ENCODE measurements at places on chromosomes 4 and X.

DNA sequence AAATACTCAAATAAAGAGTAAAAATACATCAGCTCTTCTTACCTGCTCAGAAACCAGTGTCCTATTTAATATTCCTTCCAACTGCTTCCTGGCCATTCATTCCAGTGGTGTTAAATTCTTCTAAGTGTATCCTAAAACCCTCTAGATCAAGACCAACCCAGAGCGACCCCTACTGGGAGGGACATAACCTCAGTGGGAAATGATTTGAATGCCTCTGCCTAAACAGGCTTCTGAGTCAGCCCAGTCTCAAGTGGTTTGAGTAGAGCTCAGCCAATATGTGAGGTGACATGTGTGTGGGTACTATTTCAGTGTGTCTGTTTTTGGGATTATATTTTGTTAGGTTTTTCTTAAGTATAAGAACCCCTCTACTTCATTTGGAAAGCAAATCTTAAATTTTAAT, 133.6 kb upstream of the ARHGEF9 start:
- no peak for DNase-seq

DNA sequence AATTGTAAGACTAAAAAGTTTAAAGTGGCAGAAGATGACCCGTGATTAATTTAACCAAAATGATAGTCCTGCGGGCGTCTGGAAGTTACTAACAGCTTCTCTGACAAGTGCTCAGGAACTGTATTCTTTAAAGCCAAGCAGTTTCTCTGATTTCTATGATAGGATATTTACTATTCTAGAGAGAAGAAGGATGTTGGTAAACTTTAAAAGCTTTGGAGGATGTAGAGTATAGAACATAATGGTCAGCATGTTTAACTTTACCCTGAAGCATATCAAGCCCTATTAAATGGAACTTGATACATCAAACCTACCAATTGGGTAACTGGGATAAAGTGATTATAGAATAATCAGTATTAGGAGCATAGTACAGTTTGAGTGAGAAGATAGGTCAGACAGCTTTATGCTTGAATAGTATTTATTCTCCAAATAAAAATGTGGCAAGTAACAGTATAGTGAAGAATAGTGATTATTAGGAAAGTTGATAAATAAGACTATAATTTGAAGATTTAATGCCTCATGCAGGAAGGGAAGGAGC, 1.8 kb downstream of the STIM2 start:
- no peak for DNase-seq

DNA sequence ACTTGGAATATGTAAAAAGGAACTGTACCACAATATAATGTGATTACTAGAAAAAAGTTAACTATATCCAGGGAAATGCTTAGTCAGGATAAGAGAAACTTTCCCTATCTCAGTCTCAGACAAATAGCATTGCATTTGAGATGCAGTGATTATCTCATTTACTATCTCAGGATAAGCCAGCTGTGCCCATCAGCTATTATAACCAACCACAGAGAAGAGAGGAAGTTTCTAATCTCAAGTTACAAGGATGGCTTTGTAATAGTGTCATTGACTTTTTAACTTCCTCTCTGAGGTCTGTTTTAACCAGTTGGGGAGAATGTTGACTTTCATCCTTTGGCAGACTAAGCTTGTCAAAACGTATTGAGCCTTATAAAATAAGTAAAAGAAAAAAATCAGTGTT, 56.5 kb downstream of the SNX25 start:
- DNase-seq, result no peak

GRCh38 chrX:22818061-22818460, 181.7 kb upstream of the DDX53 start:
- DNase-seq, result no peak

GRCh38 chrX:96435378-96436035, 249.1 kb upstream of the DIAPH2 start:
- no peak for DNase-seq

DNA sequence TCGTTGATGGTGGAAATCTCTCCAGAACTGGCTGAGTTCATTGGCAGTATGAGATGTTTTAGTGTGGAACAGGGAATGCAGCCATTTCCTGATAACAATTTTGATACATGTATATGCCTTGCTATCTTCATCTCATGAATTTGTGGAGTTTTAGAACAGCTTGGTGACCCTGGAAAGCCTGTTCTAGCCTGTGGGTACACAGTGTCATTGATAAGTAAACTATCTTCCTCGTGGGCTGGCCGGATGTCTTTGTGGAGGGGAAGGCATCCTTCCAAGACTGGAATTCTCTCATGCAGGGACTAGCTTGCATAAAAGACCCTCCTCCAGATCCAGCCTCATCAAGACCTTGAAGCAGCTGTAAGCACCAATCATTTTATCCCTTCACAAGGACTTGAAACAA, 40.2 kb upstream of the NUDT10 start:
- no peak for DNase-seq

GRCh38 chr4:140344101-140344500, 29.3 kb upstream of the SCOC start:
- DNase-seq, result no peak

- DNase-seq, result no peak
Measured at GRCh38 chr4:104848597-104849225, 298.0 kb upstream of the TET2 start.

GRCh38 chrX:77442728-77443127, 4.5 kb upstream of the FGF16 start:
- DNase-seq, result no peak

DNA sequence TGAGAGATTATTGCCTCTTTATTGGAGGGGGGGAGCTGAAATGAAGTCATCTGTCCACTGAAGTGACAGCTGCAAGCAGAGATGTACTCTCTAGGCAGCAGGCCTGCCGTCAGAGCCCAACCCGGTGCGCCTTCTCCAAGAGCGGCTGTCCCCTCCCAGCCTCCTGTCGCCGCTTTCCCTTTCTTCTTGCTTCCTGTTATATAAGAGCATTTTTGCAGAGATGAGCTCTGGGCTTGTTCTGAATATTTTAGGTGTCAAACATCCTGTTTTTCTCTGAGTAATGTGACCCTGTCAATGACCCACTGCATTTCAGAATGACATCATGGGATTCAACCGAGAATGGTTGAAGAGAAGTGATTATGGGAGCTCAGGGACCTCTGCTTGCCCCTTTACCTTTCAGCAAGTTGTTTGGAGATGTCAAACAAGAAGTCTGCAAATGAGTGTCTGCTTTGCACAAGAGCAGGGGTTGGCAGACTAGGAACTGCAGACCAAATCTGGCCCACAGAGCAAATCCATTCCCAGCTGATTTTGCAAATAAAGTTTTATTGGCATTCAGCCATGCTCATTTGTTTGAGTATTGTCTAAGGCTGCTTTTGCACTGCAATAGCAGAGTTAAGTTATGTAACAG, 79.9 kb downstream of the SLC9A6 start:
- no peak for DNase-seq

DNA sequence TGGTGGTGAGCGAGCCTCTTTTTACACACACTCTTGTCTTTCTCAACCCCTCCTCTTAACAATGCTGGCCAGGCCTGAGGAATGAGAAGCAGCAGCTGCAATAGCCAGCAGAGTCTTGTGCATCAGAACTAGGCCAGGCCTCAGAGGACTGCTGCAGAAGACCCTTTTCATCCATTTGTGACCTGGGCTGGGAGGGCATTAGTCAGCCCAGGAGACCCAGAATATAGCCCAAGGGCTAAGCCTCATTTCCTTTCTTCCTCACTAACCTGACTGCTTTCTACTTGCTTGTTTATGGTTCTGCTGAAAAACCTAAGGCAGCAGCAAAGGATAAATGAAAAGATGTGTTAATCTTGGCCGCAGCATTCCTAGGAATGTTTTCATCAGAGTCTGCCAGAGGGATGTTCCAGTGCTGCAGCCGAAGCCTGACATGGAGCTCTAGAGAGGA, 254.7 kb upstream of the AR start:
- no peak for DNase-seq

GRCh38 chr4:94006932-94007331, 178.4 kb downstream of the ATOH1 start:
- no peak for DNase-seq

Measured in activated CD8-positive, alpha-beta memory T cell treated with anti-CD3 and anti-CD28 coated beads for 1 hour (primary cell).